ENCODE measurements at places on chromosomes 1 and 21.

GRCh38 chr1:248910761-248911160 is 4.7 kb downstream of the PGBD2 start:
- no peak for DNase-seq

GRCh38 chr1:185921636-185922035 is 187.4 kb downstream of the HMCN1 start:
- no peak for DNase-seq

GRCh38 chr1:151994956-151995355 is 1.3 kb upstream of the S100A10 start:
- no peak for DNase-seq

DNA sequence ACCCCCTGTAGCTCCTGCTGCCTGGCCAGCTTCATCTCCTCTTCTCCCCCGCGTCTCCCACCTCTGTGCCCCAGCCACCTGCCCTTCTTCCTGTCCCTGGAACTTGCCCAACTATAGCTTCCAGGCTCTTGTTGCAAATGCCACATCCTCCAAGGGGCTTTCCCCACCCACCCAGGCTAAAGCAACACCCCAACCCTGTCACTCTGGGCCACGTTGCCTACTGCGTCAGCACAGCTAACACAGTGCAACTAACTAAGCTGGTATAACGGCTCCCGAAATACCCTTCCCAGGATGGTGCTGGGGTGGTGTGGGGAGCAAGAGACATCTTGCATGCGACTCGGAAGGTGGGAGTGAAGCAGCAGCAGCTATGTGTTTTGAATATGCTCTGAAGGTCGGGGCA is 19.7 kb downstream of the CAMK2N1 start:
- DNase-seq, result no peak

DNA sequence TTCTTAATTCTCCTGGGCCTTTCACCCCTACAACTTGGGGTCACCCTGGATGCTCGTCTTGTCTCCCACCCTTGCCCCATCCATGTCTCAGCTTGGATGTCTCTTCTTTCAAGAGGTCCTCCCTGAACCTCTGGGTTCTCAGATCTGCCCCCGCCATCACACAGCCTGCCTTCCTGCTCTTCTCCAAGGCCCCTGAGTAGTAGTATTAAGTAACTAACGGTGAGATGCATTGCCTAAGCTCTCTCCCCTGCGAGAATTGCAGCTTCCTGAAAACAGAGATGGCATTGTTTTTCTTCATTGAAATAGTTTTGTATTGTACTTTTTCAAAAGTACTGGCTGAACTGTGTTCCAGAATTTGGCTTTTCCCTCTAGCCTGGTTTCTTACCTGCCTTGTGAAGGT is 16.0 kb downstream of the MIIP start:
- DNase-seq, result no peak

GRCh38 chr21:45543371-45543709 is 1.1 kb upstream of the SLC19A1 start:
- no peak for DNase-seq

GRCh38 chr1:77031106-77031662 is 163.9 kb downstream of the ST6GALNAC5 start:
- peak; percentile 99 for DNase-seq

DNA sequence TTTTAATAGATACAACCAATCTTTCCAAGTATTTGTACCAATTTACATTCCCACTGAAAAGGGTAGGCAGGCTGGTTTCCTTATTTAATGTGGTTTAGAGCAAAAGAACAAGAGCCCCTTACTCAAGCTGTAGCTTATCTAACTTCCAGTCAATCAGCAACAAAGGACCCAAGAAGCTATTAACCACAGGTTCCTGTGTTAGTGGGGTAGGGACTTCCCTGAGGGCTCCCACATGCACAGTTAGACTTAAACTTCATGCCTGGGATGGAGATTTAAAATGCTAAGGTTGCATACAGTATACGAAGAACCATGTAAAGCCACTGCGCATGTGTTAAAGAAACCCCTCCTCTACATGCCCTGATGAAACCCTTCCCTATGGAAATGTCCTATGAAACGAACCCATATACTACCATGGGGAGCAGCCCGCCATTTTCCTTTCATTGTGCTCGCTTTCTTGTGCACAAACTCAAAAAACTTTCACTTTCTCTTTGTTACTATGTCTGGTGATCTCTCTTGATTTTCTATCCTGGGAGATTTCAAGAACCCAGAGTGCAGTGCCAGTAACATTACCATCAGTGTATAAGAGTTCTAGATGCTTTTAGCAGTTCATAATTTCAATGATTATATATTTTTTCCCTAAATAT is 23.3 kb upstream of the ST6GALNAC5 start:
- no peak for DNase-seq

- DNase-seq, result no peak
Observed at GRCh38 chr1:80566123-80566522, 1234.6 kb upstream of the ADGRL2 start.

DNA sequence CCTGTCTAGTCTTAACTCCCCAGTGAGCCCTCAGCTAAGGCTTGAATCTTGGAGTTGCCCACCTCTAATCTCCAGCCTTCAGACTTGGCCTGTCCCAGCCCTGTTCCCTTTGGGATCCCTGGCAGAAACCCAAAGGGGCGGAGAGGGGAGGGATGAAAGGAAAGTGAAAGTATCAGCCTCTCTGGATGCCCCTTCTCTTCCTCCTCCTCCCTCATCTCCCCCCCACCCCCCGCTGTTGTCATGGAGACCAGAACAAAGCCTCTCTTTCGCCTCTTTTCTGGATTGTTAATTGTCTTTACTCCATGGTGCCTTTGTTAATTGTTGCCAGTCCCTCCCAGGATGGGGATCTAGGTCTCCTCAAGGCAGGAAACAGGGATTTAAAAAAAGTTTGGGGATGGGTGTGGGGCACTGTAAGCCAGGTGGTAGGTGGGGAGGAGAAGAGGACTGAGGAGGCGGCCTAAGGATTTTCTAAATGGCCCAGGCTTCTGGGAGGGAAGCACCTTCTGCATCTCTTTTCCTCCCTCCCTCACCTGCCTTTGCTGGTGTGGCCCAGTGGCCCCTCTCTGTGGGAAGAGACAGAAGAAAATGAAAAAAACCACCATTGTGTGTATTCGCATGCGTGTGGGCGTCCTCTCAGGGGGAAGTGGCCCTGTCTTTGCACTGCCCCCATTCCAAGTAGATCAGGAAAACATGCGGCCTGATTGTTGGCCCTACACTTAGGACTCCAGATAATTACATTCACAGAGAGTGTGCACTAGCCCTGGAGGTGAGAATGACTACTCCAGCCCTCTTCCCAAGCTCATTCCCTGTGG is 7.5 kb upstream of the SOX13 start:
- peak; percentile 16 for DNase-seq

DNA sequence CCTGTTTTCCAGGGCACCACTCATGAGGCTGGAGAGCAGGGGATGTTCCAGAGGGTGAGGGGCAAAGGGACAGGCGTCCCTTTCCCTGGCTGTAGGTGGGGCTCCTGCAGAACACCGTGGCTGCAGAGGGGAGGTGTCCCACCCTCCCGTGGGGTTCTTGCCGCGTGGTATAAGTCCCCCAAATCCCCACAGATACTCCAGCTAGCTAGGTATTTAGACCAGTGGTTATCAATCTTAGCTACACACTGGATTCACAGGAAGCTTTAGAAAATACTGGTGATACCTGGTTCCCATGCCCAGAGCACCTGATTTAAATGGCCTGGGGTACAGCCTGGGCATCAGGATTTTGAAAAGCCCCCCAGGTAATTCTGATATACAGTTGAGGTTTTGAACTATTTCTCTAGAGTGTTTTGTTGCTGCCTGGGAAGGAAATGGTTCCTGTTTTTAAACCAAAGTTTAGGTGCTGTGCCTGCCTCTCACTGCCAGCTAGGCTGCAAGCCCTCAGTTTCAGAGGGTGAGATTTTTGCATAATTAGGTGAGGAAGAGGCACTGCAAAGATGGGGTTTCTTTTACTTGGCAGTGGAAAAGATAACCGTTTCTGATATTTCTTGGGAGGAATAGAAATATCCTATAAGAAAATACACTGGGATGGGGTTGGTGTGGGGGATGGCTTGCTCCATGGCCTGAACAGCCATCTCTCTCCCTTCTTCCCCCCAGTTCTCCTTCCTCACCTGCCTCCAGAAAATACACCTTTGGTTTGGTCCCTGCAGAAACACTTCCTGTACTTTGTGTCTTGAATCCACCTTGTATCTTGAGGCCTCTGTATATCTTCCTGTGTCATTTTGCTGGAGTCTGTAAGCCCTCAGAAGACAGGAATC is 51.7 kb downstream of the RASSF5 start:
- DNase-seq, result no peak

DNA sequence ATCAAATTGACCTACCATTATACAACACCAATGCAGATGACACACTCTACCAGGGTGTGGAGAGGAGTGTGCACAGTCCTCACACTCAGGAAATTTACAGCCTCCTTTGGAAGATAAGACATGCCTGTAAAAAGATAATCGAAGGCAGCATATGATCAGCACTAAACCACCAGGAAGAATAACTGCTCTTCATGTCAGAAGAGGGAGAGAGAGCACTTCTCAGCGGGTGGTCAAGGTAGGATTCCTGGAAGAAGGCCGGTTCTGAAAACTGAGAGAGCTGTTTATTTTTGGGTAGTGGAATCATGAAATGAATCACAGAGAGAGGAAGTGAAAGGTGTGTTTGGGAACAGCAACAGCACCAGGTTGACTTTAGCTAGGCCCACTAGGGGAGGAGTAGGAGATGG is 14.0 kb upstream of the ZNF697 start:
- DNase-seq, result no peak

DNA sequence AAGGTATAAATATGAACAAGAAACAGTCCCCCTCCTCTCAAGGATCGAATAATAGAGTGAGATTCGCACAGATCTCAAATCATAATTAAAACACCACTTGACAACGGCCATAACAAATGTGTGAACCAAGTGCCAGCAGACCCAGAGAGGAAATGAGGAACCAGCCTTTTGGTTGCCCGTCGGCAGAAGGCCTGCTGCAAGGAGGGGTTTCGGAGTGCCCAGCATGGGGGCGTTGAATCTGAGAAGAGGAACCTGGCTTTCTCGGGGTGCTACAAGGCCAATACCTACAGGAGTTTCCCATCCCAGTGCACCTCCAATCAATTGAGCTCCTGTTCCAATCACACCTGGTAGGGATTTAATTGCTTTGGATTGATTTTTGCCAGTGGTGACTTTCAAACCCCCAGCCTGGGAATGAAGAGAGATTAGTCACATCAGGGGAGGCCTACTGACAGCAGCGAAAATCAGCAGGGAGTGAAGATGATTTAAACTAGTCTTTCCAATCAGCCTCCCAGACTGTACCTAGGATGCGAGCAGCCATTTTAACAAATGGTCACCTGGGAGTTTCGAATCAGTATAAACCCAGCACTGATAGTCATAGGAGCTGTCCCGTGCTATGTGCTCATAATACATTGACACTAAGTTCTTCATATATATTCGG is 263.8 kb downstream of the KAZN start:
- no peak for DNase-seq

- no peak for DNase-seq
Observed at GRCh38 chr1:29579821-29580425, 343.6 kb downstream of the PTPRU start.

- DNase-seq, result no peak
Observed at GRCh38 chr1:33823830-33824229, 40.0 kb upstream of the HMGB4 start.

GRCh38 chr1:41683681-41684500 is 199.4 kb upstream of the EDN2 start:
- no peak for DNase-seq

GRCh38 chr21:44686843-44687561 is 5.0 kb upstream of the KRTAP12-1 start:
- no peak for DNase-seq

GRCh38 chr1:204170494-204171155 is 4.5 kb upstream of the REN start:
- DNase-seq, result no peak

DNA sequence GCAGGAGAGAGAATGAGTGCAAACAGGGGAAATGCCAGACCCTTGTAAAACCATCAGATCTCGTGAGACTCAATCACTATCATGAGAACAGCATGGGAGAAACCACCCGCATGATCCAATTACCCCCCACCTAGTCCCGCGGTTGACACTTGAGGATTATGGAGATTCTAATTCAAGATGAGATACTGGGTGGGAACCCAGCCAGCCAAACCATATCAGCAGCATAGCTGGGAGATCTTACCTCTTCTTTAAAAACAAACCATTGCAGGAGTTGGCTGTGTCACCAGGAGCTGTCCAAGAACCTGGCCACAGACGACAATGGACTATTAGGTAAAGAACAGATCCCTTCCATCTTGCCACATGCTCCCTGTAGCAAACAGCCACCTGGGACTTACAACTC is 422.7 kb downstream of the MATN1 start:
- no peak for DNase-seq

- DNase-seq, result no peak
Observed at GRCh38 chr1:109197158-109198042, 16.3 kb upstream of the SARS1 start.

DNA sequence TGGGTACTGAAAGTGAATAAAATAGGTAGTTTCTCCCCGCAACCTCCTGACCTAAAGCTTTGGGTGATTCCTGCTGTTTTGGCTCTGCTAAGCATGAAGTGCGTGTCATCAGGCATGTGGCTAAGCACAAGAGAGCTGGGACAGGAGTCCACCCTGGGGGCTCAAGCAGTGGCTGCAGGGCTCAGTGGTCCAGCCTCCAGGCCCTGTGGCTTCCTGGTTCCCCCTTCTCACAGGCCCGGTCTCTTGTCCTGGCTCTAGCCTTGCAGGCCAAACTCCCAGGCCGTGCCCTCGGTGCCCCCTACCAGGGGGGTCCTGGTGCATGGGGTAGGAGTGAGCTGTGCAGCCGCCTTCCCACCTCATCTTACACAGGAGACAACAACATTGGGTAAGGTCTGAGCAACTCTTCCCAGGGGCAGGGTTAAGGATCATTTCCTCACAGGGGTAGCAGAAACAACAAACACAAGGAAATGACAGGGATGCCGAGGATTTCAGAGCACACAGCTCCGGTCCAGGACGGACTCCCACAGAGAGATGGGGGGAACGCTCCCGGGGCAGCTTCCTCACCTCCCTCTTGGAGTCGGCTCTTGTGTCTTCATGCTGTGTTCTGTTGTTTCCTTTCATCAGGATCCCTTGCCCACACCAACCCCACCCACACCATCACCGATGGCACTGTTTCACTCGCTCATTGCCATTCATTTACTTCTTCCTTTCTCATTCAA is 19.8 kb upstream of the SLC2A1 start:
- DNase-seq, result no peak

DNA sequence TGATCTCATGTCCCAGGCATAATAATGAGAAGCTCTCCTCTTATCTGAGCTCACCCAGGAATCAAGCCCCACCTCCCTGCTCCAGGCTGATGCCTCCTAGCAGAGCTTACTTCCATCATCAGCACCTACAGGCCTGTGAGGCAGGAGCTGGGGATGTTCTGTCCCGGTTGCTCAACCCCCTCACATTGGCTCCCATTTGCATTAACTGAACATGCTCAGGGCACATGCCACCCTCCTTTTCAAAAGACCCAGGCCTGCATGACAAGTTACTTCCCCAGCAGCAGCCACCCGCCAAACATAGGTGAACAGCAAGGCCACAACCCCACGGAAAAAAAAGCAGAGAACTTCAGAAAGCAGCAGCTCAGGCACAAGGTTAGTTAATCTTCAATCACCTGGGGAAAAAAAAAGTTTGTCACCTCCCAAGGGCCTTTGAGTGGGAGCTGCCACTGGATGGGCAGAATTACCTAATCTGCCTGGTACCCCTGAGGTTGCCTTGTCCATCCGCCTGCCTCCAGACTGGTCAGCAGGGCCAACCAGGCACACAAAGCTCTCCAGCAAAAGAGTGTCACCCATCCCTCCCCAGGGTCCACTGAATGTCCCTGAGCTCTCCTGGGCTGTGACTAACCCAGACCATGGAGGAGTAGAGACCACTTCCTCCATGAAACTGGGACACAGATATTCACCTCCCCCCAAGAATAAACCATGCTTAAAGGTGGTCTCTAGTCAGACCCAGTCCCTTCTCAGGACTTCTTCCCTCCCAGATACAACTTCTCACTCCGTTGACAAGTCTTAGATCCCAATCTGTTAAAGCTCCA is 4.4 kb downstream of the KCNN3 start:
- DNase-seq, result no peak
